D721Med (cell line): ENCODE measurements at places on chromosomes 1 and 21.
A peak's percentile ranks its signal among the peaks of the same experiment; 100 is the strongest.

DNA sequence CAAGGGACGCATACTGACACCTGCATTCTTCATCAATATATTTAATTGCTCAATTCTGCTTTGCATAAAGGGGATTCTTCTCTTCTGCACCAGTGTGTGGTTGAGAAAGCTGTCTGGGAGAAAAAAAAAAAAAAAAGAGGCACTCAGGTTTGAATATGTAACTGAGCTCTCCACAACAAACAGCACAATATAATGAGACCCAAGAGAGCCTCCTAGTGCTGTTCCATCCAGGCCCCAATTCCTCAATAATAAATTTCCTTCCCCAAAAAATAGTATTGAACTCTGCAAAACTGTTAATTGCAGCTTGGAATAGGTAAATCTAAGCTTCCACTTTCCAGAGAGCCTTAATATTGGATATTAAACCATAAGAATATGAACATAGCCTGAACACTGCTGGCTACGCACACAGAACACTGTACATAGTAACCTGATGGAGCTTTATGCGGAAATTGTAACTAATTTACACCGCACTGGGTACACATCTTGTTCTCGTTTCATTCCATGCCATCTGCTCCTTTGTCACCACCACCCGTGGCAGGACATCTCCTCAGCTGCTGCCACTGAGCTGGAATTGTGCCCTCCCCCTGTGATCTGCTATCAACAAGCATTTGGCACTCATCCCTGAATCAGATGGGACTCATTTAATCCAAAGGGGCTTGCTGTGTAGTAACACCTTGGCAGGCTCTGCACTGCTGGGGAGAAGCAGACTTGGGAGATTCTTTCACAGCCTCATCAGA is 272.0 kb downstream of the HHIPL2 start:
- no peak for DNase-seq

DNA sequence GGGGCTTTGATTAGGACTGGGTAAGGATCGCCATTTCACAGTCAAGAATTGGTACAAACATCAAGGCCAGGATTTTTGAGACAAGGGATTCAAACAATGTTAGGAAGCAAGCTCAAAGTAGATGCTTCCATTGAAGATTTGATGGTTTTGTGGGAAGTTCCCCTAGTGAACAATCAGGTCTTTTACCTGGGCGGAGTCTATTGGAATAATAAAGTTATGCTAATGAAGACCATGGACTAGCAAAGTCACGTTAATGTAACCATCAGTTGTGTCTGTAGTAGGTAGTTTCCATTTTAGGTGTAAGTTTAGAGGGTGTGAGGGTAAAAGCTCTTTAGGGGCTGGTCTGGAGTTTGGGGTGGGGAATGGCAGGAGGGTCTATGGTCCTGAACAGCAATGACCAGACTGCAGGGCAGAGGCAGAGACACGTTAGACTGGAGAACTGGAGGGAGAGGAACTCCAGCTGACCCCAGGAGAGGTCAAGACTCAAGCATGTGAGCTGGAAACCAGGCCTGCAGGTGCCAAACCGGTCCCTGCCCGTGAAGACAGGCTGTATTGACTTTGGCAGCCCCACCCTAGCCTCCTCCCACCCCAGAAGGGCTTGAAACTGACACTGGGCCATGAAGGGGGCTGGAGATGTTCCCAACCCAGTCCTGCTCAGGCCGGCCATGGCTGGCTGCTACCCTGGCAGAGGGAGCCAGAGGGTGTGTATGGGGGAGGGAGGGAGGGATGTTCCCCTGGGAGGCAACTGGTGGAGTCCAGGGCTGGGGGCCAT is 36.0 kb upstream of the GPR37L1 start:
- no peak for DNase-seq

DNA sequence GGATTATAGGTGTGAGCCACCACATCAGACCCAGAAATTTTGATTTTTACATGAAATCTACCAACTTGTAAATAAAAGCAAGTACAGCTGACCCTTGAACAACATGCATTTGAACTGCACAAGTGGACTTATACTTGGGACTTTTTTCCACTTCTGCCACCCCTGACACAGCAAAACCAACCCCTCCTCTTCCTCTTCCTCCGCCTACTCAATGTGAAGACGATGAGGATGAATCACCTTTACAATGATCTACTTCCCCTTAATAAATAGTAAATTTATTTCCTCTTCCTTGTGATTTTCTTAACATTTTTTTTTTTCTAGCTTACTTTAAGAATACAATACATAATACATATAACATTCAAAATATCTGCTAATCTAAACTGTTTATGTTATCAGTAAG is 17.5 kb upstream of the YRDC start:
- no peak for DNase-seq

DNA sequence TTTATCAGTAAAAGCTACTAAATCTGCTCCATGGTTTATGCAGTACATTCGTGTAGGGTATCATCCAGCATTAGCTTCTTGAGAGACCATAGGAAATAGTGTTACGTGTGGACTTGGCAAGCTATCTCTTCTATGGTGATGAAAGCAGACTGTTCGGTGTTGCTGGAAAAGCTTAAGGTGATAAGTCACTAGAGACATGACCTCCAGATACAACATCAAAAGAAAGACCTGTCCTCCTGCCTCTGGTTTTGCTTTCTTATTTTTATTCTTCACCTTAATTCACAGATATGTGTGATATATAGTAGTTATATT is 53.5 kb upstream of the S1PR1 start:
- no peak for DNase-seq

- no peak for DNase-seq
Measured at GRCh38 chr1:178530037-178530402, 17.1 kb downstream of the TEX35 start.

DNA sequence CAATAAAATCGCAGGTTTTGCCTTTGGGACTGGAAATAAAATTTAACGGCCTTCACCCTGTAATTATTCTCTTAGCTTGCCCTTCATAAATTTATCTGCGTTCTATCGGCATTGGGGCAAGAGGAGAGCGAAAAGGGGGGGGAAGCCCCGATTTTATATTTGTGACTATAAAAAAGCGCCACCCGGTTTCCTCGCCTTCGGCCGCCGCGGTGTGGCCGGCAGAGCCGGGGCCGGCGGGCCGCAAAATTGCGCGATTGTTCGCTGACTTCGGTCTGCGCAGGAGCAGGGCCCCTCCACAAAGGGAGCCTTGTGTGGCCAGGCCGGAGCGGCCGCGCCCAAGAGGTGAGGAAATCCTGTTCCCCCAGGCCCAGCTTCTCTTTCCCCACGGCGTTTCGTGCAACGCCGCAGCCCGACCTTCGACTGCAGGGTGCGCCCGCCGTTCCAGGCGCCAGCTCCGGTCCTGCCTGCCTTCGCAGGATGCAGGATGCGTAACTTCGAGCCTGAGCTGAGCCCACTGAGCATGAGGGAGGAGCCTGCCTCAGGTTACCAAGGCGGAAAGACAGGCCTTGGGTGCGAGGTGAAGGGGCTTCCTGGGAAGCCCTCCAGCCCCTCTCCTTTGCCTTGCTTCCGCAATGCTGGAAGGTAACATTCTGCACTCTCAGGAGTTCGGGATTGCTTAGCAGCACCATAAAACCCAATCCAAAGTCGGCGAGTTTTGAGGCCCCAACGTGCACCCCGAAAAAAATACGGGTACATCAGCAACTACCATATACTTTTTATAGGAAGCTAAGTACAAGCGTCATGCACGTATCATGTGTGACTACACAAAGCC is 4.9 kb upstream of the TBX15 start:
- DNase-seq = no peak

GRCh38 chr1:150796374-150796773 is 11.7 kb downstream of the CTSK start:
- DNase-seq = no peak

DNA sequence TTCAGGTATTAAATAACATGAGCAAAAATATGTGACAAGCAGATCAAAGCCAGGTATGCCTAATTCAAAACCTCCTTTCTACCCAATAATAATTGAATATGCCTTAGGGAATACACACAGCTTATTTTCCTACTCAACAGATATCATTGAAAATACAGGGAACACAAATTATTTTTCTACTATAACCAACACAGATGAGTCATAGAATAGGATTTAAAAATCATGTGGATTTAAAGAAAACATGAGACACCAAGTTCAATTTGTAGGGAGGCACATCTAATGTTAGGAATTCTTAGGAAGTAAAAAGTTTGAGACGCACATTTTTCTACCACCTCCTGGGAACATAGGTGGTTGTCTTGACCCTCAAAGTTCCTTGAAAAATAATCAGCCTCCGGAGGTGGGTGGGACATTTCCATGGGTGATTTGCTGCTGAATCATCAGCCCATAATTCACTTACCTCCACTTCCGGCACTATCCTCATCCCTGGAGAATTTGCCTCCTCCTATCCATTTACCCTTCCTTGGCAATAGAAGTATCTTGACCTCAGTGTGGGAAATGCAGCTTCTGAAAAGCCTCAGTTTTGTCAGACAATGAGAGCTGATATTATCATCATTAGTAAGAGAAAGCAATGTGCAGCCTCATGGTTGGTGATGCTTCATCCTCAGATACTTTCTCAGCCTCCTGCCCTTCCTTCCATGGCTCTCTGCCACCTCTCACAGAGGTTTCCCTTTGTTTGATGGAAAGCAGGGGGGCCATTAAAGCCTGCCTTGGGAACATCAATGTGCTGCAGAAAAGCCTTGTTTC is 33.5 kb upstream of the RGS4 start:
- DNase-seq = no peak

DNA sequence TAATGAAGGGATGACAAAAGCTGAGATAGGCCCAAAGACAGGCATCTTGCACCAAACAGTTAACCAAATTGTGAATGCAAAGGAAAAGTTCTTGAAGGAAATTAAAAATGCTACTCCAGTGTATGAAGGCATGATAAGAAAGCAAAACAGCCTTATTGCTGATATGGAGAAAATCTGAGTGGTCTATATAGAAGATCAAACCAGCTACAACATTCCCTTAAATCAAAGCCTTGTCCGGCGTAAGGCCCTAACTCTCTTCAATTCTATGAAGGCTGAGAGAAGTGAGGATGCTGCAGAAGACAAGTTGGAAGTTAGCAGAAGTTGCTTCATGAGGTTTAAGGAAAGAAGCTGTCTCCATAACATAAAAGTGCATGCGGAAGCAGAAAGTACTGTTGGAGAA is 4.3 kb upstream of the ANGEL2 start:
- no peak for DNase-seq

GRCh38 chr1:155026154-155026553 is 7.4 kb downstream of the DCST2 start:
- no peak for DNase-seq

GRCh38 chr1:153833171-153833570 is 58.0 kb downstream of the SLC27A3 start:
- DNase-seq = no peak

- DNase-seq = no peak
Measured at GRCh38 chr1:220967911-220968310, 88.7 kb downstream of the HLX start.

DNA sequence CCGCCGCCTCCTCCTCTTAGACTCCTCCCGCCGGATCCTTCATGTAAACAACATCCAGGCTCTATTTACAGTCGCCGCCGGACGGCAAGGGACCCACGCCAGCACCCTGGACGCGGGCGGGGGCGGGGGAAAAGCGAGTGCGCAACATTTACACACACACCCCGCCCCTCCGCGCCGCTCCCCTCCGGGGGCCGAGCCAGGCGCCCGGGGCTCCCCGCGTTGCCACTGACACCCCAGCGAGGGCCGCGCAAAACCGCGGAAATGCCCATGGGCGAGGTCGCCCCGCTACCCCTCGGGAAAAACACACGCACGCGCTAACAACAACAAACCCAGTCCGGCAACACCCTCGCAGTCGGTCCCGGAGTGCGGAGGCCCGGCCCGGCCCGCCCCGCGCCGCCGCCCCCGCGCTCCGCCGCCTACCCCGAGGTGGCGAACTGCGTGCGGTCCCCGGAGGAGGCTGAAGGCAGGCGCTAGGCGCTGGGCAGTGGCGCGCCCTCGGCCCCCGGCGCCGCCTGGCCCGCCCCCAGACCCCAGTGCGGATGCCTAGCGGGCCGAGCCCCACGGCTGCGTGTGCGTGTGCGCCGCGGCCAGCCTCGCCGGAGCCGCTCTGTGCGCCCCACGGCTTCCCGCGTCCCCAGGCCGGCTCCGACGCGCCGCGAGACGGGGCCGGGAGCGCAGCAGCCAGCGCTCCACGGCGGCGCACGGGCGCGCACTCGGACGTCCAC is 81.1 kb upstream of the AK4 start:
- DNase-seq = no peak

DNA sequence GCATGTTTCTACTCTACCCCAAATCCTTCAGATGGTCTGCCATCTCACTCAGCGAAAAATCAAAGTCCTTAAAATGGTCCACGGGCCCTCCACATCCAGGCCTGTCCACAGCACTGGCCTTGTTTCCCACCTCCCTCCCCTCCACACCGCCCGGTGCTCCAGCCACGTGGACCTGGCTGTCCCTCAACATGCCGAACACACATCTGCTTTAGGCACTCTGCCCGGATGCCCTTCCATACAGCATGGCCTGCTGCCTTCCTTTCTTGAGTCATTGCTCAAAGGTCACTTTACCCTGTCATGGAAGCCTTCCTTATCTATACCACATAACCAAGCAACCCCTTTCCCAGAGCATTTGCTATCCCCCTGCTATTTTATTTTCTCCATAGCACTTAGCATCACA is 143.0 kb downstream of the DNM3 start:
- DNase-seq = no peak

- peak; percentile 23 for DNase-seq
Measured at GRCh38 chr1:39896909-39897685, 4.6 kb downstream of the MYCL start.

- DNase-seq = peak; percentile 90
Measured at GRCh38 chr1:46179138-46180081, 3.1 kb upstream of the P3R3URF start.

GRCh38 chr1:212591922-212592321 is 16.6 kb upstream of the ATF3 start:
- DNase-seq = no peak

DNA sequence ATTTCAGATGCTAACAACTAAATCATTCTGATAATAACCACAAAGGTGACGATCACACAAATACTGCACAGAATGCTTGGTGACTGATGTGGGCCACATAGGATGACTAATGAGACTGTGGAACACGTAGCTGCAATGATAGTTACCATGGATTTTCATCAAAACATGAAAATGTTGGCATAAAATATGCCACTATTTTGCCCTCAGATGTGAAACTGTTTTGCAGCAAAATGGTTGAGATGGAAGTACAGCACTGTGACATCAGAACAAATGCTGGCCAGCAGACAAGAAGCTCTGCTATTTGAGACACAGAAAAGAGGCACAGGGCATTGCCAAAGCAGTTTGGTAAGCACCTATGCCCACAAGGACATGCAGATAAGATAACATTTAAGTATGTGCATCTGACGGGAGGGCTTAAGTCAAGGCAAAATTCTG is 83.8 kb downstream of the NIBAN1 start:
- DNase-seq = no peak

DNA sequence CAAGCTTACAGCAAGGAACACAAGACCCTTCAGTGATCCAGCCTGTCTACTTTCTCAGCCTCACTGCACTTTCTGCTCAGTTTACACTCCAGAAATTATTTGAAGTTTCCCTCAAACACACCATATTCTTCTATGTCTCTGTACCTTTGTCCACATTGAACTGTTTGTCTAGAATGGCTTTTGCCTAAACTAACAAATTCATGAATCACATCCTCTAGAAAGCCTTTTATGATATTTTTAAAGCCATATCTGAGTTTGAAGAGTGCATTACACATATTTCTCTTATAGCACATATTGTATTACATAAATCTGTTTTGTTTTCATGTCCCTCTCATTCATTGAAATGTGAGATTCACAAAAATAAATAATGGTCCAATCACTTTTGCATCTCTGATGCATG is 446.0 kb upstream of the ZRANB2 start:
- DNase-seq = no peak
